ENCODE measurements at places on chromosomes 2 and 18.

GRCh38 chr2:10897956-10898355 is 13.8 kb upstream of the KCNF1 start:
- DNase-seq: no peak

GRCh38 chr2:241953324-241953928 is 83.9 kb downstream of the RTP5 start:
- no peak for DNase-seq

GRCh38 chr18:58529714-58530354 is 99.1 kb downstream of the ALPK2 start:
- DNase-seq: peak; percentile 35

- no peak for DNase-seq
Measured at GRCh38 chr2:104026725-104027124, 827.2 kb upstream of the POU3F3 start.

- DNase-seq: no peak
Measured at GRCh38 chr18:45519411-45520280, 95.6 kb upstream of the SLC14A2 start.

- no peak for DNase-seq
Measured at GRCh38 chr2:153811516-153811915, 60.2 kb upstream of the GALNT13 start.

DNA sequence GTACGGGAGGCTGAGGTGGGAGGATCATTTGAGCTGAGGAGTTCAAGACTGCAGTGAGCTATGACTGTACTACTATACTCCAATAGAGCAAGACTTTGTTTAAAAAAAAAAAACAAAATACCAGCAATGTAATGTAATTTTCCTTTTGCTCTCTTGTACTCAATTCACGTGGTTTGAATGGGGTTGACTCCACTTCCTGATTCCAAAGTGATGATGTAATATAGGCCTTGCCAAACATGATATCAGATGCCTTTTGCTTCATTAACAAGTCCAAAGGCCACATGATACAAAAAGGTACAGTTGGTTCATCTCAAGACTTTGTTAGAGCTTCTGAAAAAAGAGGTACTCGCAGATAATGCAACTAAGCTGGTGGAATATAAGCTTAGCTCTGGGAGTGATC is 321.8 kb downstream of the ZEB2 start:
- no peak for DNase-seq

GRCh38 chr2:58571181-58571852 is 330.2 kb upstream of the FANCL start:
- DNase-seq: peak; percentile 36

GRCh38 chr18:48430150-48430549 is 21.0 kb upstream of the ZBTB7C start:
- DNase-seq: no peak

DNA sequence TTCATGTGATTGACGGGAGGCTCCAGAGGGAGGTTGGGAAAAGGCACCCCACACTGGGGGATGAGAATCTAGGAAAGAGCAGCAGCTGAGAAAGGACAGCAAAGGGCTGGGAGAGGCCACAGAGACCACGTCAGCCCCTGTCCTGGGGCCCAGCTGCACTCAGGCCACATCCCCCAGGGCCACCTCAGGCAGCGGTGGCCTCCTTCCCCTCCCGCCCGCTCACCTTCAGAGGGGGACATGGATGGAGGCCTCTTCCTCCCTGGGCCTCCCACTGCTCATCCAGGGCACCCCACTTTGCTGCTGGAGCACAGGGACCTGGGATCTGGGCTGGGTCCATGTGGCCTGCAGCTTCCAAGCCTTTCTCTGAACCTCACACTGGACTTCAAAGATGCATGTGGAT is 199.8 kb upstream of the HDAC4 start:
- DNase-seq: no peak

- DNase-seq: no peak
Measured at GRCh38 chr18:25141399-25141798, 210.6 kb downstream of the ZNF521 start.

All from foreskin fibroblast (primary cell).